ENCODE measurements at places on chromosomes 7 and 10. TPM values are rescaled to one million over a fixed set of nuclear protein-coding genes. Genes with fewer than 3 reads are reported as not detected.
A peak's percentile ranks its signal among the peaks of the same experiment; 100 is the strongest.

DNA sequence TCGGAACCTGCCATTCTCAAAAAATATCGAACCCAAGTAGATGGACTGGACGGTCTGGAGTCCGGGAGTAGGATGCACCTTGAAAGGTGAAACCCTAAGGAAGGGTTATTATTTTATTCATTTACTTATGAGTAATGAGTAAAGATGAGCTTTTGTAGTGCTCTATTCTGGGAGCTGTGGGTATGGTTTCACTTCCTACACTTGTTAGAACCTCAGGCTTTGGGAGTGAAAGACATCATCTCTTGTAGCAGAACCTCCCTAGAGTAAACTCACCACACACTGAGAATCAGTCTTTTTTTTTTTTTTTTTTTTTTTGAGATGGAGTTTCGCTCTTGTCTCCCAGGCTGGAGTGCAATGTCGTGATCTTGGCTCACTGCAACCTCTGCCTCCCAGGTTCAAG, 389.4 kb upstream of the AUTS2 start:
- no peak for DNase-seq

DNA sequence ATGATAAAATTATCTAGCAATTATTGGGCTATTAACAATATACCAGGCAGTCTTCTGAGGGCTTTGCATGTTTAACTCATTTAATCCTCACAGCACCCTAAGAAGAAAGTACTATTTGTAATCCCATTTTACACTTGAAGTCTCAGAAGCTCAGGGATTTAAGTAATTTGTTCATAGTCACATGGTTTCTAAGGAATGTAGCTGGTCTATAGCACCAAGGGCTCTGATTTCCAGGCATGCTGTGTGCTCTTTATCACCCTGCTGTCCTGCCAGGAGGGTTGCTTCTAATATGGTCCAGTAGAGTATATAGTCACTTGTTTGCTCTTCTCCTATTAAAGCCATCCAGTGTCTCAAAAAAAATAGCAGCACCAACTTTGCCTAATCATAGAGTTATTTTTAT, 417.2 kb downstream of the PLXDC2 start:
- DNase-seq = no peak

The NEUROD6 gene
- total RNA-seq = not detected

The IKZF1 gene
- total RNA-seq = 15.2 TPM

DNA sequence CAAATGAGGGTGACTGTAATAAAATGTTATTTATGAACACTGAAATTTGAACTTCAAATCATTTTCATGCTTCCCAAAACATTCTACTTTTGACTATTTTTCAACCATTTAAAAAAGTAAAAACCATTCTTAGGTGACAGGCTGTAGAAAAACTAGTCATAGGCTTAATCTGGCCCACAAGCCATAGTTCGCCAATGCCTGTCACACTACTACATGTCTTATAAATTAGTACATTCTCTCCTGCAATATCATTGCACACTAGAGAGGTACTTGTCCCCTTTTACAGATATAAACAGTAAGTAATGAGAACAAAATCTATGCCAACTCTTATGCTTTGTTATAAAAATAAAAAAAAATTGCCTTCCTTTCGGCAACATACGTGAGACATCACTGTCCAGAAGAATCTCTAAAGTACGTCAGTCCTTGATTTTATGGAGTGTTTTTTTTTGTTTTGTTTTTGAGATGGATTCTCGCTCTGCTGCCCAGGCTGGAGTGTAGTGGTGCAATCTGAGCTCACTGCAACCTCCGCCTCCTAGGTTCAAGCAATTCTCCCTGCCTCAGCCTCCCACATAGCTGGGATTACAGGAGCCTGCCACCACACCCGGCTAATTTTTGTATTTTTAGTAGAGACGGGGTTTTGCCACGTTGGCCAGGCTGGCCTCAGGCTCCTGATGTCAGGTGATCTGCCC, 23.2 kb downstream of the UPF2 start:
- no peak for DNase-seq

- DNase-seq = no peak
Measured at GRCh38 chr10:91200314-91201212, 19.9 kb upstream of the PCGF5 start.

The PTN gene
- total RNA-seq = 8.3 TPM

DNA sequence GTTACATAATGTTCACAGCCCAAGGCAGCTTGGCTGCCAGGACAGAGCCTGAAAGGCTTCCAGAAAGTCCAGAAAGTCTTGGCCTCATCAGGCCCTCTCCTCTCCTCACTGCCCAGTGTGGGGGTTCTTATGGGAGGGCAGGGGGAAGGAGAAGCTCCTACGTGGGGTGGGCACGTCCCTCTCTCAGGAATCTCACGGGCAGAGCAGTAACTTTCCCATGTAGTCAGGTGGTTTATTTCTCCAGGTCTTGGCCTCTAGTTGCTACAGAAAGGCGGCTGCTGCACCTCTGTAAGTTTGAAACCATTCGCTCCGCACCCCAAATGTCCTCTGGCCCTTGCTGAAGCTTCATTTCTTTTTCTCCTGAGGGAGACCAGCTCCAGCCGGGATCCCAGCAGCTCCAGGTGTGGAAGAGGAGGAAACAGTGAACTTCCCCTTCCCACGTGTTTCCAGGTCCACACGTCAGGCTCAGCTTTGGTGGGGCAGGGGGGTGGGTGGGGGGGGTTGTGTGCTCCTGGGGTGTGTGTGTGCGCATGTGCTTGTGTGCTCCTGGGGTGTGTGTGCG, 320.3 kb downstream of the WDR37 start:
- DNase-seq = peak; percentile 32

- DNase-seq = no peak
Measured at GRCh38 chr10:10330418-10330817, 687.3 kb upstream of the CELF2 start.

DNA sequence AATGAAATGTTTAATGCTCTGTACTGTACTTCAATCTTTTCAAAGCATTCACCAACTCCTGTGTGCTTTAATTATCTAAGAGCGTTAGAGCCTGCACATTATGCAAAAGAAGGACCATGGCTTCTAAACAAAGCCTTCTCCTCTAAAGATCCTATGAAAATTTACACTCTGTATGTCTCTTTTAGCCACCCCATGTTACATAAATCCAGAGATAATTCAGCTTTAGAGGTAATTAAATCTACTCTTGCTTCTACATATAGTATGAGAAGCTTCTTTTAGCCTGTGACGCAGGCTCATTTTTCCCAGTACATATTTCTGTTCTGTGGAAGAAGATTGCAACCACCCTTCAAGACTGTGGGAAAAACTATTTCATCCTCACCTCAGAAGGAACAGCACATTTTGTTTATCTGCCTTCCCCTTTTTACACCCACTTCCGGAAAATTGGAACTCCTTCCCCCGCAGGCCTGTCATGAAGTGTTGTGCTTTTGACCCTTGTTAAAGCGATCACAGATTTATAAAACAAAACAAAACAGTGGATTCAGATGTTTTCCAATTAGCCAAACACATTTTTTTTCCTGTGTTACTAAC, 8.1 kb upstream of the TAS2R16 start:
- DNase-seq = no peak

All from ureter (tissue), 1 donor.